ENCODE measurements at places on chromosomes 1 and 21.

DNA sequence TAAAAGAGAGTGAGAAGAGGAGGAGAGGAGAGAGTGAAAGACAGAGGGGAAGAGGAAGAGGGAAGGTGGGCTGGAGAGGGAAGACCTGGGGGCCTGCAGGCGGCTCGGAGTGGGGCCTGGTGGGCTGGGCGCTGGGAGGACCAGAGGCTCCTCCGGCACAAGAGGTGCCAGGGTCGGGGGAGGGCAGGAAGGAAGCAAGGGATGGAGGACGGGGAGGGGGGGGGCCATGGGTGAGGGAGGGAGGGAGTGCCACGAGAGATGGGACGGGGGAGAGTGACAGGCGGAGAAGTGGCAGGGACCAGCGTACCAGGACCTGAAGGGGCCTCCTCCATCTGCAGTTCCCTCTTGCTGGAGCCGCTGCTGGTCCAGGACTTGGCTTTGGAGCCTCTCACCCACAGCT, 87.7 kb downstream of the CASZ1 start:
- no peak for DNase-seq

DNA sequence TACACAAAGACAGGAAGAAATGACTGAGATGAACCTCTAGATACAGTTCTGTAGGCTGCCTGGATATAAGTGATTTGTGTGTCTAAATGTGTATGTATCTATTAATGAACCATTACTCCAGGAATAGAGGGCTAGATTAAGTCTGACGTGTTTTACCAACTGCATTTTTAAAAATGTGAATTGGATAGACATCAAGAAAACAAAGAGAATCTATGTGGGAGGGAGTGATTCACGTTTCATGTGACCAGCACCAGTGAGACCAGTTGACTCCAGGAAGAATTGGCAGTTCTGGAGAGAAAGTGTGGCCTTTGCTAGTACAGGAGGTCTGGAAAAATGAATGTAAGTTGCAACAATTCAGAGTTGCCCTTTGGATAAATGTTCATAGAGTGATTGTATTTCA, 53.4 kb upstream of the RGS21 start:
- no peak for DNase-seq

GRCh38 chr1:34681480-34682451, 73.1 kb upstream of the GJB5 start:
- DNase-seq: peak; percentile 26

GRCh38 chr1:174333437-174333836, 114.3 kb upstream of the GPR52 start:
- no peak for DNase-seq

GRCh38 chr1:168146160-168146539, 9.4 kb upstream of the GPR161 start:
- DNase-seq: no peak

DNA sequence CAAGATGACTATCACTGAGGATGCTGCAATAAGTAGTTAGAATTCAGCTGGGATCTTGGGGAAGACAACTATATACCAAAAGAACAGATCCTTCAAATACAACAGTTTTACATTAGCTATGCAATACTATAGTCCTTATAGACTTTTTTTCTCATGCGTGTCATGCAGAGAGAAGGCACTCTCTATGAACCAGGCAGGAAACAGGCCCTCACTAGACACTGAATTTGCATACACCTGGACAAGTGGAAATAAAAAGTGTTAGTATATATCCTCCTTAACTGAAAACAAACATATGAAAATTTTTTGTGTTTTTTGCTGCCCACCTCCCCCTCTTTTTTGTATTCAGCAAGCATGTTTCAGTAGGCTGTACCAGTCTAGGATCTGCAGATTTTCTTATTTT, 29.9 kb downstream of the TMCO1 start:
- DNase-seq: no peak

DNA sequence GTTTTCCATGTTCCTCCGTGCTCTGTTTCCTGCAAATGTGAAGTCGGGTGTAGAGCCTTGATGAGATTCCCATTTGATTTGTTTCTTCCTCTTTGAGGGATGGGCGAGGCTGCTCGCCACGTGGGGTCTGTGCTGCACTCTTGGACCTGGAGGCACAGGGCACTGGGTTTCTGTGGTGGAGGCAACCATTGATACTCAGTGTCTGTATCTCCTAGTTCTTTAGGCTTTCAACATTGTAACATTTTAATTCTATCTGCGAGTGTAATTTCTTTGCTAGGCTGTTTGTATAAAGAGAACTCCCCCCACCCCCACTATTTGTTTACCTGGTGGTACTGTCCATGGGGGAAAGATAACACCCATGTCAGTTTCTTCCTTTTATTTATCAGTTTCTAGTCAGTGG, 52.3 kb downstream of the GALNT2 start:
- DNase-seq: no peak

DNA sequence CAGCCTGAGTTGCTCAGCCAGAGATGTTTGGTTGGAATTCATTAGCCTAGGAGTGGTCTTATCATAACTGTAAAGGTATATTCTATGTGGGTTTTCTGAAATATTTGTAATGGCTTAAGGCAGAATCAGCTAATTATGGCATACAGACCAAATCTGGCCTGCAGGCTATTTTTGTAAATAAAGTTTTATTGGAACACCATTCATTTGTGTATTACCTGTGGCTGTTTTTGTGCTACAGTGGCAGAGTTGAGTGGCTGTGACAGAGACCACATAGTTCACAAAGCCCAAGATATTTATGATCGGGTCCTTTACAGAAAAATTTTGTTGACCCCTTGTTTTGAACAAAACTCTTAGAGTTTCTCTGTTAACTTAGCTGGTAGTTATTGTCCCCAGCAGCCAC, 7.4 kb upstream of the DDOST start:
- no peak for DNase-seq

DNA sequence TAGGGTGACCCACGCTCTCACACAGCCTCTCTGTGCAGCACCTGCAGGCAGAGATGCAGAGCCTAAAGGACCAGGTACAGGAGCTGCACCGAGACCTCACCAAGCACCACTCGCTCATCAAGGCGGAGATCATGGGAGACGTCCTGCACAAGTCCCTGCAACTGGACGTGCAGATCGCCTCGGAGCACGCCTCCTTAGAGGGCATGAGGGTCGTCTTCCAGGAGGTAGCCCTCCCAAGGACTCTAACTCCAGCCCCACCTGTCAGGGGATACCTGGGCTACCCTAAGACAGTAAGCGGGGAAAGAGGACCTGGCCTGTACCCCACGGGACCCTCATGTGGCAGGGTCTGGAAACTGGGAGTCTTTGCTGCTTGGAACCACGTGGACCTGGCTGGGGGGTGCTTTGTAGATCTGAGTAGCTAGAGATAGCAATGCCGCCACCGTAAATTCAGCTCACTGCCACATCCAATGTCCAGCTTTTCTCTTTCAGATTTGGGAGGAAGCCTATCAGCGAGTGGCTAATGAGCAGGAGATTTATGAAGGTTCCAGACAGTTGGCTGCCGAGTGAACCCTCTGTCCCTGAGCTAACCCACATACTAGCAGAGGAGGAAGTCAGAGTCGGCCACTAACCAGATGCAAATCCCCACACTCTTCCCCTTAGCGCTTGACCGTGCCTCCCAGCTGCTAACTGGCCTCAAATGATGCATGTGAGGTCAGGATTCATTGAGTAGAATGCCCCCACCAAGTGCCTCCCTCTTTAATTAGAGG, 6.5 kb downstream of the RNF207 start:
- no peak for DNase-seq

GRCh38 chr1:18021242-18021641, 86.4 kb upstream of the IGSF21 start:
- DNase-seq: no peak

DNA sequence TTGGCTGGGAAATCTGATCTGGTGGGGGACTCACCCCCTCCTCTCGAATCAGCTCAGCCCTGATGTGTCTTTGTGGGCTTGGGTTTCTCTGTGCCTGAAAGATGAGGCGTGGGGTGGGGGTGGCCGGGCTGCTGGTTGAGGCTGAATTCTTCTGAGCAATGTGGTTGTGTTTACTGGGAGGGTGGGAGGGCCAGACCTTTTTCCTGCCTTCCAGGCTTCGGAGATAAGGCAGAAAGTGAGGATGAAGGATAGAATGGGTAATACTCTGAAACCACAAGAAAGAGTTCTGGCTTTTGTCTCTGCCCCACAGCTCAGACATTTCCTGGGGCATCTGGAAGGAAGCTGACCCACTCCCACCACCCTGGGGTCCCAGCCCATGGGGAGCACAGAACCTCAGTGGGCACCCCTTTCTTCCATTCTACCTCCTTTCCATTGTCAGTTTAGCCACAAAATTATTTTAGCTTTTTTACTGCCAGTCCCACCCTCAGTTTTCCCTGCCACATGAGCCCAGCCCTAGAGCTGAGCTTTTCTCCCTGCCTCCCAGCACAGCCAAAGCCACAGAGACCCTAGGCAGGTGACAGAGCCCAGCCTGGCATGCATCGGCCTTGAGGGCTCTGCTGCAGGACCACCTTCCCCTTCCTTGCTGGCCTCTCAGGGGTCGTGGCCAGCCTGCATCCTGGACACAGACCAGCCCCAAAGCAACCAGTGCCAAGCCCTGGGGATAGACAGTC, 11.2 kb downstream of the ALX3 start:
- DNase-seq: no peak

GRCh38 chr1:234863551-234863971, 253.6 kb upstream of the IRF2BP2 start:
- no peak for DNase-seq

DNA sequence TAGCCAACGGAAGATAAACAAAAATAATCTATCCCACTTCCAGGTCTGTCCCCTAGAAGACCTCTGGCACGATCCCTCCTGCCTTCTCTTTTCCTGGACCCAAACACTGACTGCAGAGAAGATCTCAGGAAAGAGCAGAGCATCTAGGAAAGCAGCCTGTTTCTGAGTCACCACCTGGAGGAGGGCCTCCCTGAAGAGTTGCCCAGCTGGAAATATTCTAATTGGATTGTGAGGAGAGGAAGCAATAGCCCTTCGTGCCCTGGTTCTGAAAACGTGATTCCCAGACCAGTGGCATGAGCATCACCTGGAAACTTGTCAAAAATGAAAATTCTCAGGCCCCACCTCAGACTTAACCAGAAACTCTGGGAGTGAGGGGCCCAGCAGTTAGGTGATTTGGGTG, 411.1 kb downstream of the SETD4 start:
- DNase-seq: peak; percentile 33

GRCh38 chr21:46202592-46203202, 18.4 kb upstream of the SPATC1L start:
- DNase-seq: no peak

DNA sequence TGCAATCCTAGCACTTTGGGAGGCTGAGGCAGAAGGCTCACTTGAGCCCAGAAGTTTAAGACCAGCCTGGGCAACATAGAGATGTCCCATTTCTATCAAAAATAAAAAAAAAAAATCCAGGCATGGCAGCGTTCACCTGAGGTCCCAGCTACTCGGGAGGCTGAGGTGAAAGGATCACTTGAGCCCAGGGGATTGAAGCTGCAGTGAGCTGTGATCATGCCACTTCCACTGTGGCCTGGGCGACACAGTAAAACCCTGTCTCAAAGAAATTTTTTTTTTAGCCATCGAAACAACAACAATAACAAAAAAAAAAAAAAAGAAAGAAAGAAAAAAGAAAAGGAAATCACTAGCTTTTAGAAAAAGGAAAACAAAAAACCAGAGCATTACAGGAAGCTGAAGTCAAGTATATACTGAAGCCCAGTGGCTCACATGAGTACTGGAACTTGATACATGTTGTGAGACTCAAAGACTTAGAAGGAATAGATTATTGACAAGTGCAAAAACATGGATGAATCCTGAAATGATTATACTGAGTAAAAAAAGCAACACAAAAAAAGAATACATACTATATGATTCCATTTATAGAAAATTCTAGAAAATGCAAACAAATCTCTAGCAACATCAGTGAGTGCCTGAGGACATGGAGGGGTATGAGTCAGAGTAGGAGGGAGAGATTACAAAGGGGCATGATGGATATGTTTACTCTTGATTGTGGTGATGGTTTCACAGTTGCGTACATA, 6.1 kb upstream of the RABGAP1L start:
- no peak for DNase-seq

- DNase-seq: no peak
Observed at GRCh38 chr1:111603979-111604378, 15.6 kb upstream of the RAP1A start.

GRCh38 chr1:217238945-217239344, 391.9 kb downstream of the GPATCH2 start:
- no peak for DNase-seq

DNA sequence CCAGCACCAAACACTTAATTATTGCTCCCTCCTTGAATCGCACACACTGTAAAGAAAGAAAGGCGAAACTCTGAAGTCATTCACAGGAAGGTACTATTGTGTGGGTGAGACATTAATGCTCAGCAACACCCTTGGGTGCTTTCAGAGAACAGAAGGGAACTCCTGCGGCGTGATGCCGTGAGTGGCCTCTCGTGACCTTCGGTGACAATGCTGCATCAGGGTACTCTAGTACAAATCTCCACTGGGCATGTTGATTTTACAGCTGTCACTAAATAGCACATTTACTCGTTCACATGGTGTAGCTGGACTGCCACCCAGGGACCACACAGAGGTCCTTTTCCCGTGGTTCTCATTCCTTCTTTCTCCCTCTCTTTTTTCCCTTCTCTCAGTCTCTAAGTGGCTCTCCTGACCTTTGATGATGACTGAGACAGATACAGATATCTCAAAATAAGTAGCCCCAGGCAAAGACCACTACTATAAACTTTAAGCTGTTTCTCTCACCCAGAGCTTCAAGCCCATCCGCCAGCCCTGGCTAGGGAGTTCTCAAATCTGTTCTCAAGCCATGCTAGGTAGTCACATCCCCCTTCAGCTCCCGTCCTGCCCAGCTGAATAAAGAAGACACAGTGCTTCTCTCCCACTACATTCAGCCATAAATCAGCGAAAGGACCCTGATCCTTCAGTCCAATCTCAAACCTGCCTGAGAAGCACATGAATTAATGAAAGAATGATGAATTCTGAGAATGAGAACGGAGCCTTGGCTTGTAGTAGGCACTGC, 223.4 kb upstream of the FMN2 start:
- DNase-seq: no peak

DNA sequence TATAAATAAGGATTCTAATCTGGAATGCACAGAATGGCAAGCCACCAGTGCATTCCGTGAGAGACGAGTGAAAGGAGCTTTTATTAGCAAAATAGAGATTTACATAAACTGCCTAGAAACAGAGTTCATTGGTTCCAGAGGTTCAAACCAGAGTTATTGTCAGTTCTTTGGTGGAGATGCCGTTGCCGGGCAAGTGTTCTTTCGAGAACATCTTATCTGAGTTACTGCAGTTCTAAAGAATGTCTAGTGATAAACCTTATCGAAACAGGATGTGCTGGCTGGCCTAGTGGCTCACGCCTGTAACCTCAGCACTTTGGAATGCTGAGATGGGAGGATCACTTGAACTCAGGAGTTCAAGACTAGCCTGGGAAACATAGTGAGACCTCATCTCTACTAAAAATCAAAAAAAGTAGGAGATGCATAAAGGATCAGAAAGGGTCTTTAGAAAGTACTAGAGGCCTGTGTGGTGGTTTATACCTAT, 19.9 kb upstream of the EVI5 start:
- peak; percentile 84 for DNase-seq

DNA sequence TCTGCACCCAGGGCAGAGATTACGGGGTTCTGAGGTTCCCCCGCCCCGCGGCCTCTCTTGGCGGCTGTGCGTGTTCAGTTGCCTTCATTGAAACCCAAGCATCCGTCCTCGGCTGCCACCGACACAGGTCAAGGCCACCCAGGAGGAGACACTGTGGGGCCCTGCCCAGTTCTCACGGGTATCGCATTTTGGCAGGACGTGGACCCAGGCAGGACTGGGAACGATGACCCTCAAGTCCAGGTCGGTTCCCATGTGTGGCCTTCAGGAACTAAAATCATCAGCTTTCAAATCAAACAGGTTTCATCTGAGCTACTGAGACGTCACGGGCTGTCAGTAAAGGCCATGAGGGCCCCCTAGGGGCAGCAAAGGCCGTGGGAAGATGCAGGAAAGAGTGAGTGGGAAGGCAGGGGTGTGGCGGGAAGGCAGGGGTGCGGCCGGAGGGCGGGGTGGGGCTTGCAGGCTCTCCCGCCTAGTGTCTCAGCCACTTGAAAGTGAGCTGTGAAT, 7.0 kb upstream of the C1orf174 start:
- DNase-seq: no peak
